Amygdala (tissue), 56 donors: ENCODE measurements at places on chromosomes 16 and 17.
A peak's percentile ranks its signal among the peaks of the same experiment; 100 is the strongest.

DNA sequence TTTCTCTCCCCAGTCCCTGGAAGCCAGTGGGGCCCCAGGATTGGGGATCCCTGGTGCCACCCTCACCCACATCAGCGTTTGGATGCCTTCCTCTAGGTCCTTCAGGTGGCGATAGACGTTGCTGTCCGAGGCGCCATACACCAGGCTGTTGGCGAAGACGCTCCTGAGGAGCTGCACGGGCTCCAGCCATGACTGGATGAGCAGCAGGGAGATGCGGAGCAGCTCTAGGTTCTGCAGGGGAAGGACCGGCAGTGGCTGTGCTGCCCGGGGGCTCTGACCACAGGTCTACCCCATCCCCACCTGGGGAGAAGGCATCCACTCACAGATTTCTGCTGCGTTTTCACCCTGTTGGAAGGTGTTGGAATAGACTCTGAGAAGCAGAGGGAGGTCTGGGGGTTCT is 1.0 kb downstream of the GH2 start:
- DNase-seq: no peak

GRCh38 chr17:43680461-43680860 is 18.7 kb upstream of the MEOX1 start:
- DNase-seq: no peak

- no peak for DNase-seq
These were observed 19.1 kb downstream of the ABCC3 start for GRCh38 chr17:50653738-50654137.

- no peak for DNase-seq
These were observed 18.2 kb upstream of the MEOX1 start for GRCh38 chr17:43679911-43680310.

- DNase-seq: no peak
These were observed 102.1 kb downstream of the CDH13 start for GRCh38 chr16:82728901-82729300.

- no peak for DNase-seq
These were observed 6.1 kb upstream of the STAC2 start for GRCh38 chr17:39231591-39232551.

GRCh38 chr17:18139949-18140348 is 31.4 kb downstream of the MYO15A start:
- no peak for DNase-seq

DNA sequence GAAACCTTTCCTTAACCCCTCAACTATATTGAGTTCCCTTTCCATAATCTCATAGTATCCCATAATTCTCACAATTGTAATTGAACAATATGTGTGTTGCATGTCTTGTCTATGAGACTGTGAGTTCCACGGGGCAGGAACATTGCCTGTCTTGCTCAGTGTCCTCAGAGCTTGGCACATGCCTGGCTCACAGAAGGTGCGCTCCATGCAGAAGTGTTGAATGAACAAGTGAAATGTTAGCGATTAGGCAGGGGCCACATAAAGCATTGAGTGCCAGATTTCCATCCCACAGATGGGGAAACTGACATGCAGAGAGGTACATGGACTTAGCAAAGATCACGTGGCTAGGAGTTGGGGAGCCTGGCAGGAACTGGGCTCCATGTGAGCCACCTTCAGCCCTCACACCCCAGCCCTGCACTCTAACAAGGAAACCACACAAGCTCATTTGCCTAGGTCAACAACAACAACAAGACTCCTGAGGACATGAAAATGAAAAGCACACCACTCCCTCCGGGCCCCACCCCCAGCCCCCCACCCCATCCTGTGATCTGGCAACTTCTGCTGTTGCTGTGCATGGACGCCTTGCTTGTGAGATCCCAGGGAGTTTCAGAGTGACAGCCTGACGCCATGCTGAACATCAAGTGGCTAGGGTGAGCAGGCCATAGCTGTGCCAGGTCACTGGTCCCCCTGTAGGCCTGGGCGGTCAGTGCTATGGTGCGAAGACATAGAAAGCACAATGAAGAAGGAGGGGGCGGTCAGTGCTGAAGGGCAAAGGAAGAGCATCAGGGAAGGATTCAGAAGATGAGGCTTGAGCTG is 5.0 kb downstream of the PIK3R5 start:
- DNase-seq: no peak

DNA sequence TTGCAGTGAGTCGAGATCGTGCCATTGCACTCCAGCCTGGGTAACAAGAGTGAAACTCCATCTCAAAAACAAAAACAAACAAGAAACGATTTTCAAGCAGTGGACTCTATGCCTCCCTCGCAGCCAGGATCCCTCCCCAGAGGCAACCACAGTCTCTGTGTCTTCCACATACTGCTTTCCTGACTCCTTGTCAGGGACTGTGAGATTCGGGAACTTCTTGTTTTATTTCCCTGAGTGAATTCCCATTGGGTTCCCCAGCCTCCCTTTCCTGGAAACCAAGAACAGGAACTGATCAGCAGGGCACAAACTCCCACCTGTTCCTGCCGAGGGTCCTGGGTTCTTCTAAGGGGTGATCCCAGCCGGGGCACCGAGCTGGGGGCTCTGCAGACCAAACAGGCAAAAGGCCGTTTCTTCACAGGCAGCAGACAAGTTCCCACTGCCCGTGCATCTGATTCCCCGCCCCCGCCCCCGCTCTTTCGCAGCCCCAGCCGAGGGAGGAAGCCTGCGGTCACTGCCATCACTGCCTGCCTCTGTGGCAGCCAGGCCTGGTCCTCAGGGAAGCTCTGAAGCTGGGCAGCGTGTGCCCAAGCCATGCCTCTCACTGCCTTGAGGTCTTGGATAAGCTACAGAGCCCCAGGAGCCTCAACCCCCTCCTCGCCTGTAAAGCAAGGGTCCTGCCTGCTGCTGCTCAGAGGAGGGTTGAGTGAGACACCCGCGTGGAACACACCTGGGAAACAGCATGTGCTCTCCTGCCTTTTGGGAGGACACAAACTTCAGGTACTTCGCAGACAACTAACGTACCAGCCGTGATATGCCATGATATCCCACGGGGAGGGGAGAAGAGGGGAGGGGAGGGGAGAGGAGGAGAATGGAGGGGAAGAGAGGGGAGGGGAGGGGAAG is 5.5 kb upstream of the PIEZO1 start:
- no peak for DNase-seq

- no peak for DNase-seq
These were observed 65.5 kb upstream of the DOC2B start for GRCh38 chr17:246851-247421.

GRCh38 chr17:76983075-76983775 is 115.0 kb downstream of the MGAT5B start:
- DNase-seq: no peak

GRCh38 chr16:6063526-6063925 is 965.9 kb upstream of the EEF2KMT start:
- no peak for DNase-seq

GRCh38 chr16:12317121-12317810 is 340.7 kb downstream of the SNX29 start:
- no peak for DNase-seq

DNA sequence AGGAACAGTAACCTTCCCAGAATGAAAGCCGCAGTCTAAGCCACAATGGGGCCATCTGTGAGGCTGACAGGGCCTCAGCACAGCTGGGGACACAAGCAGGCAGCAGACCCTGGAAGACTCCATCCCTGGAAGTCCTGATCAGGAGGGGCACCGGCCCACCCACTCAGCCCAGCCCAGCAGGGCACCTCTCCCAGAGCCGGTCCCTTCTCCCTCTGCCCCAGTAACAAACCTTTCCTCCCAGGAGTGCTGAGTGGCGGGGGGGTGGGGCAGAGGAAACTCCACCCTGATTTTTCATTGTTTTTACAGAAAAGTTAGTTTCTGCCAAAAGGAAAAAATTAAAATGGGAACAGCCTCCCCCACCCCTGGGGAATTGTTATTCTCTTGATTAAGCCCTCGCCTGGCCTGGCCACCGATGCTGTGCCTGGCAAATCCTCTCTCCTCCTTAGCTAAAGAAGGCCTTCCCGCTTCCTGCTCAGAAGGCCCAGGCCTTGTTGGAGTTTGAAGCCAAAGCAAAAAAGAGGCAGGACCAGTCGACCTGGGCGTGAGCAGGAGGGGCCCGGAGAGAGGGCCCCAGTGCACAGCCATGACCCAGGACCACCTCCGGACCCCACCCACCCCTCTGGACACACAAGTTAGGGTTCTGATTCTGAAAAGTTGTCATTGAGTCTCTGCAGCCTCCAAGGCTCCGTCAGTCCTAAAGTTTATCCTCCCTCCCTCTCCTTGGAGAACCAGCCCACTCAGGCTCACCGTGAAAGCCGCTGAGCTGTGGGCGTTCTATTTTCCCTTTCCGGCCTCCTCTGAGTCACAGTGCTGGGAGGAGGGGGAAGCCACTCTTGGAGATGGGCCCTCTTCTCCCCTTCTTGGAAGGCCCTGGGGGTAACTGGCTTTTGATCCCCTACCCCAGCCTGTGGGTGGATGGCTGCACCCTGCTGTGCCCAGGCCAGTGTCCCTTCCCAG is 128.4 kb upstream of the TNRC6C start:
- no peak for DNase-seq

- no peak for DNase-seq
These were observed 25.2 kb upstream of the PHB1 start for GRCh38 chr17:49439673-49440571.

DNA sequence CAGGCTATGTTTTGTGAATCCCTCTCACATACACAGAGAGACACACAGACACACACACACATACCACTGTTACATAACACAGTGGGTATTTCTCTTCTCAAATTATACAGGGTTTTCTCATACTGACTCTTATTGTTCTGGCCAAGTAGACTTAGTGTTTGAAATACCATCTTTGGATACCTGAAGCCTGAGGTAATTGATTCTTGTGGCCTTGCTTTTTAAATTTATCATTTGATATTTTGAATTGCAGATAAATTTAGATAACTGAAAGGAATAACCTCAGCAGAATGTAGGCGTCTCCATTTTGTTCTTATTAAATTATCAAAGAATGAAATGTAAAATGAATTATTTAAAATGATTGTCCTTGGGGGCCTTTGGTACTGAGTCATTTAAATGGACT is 223.8 kb downstream of the LGALS9B start:
- no peak for DNase-seq

DNA sequence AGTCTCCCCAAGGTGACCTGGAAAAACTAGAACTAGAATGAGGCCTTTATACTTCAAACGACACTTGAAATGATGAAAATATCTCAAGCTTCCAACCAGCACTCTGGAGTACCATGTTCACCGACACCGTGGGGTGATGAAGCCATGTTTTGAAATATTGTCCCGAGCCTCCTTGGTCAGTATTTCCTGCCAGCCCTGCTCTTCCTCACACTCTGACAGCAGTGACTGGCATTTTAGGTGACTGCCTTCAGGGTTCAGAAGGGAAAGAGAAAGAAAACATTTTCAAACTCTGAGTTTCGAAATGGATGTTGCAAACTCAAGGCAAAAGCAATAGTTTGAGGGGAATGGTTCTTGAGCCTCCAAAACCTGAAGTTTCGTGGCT is 39.3 kb upstream of the IRX6 start:
- DNase-seq: no peak

- DNase-seq: peak; percentile 48
These were observed 773 bp upstream of the PPM1D start for GRCh38 chr17:60599220-60599619.

DNA sequence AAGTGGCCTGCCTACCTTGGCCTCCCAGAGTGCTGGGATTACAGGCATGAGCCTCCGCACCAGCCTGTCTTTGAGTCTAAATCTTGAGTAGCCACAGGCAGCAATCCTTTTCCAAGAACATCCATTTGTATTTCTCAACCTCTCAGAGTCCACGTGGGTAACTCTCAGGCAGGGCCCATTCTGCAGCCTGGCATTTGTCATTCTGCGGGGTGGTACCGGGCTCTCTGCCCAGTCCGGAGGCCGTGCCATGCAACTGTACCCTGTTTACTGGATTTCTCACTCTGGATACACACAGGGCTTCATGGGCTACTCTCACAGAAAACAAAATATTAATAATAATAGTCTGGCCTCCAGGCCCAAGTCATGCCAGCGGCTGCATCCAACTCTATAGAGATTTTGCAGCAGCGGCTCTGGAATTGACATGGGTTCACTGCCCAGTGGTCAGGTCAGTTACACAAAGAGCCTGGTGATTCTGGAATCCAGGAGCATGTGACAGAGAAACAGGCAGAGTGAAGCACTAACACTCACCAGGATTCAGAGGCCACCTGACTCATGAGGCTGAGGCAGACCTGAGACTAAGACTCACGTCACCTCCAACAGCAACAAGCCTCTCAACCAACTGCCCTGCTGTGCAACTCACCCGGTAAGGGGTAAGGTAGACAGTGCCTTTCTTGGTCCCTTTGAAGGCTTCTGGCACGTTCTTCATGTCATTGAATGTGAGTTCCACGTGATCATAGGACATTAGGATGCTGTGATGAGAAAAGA is 4.0 kb downstream of the WBP2 start:
- peak; percentile 58 for DNase-seq

DNA sequence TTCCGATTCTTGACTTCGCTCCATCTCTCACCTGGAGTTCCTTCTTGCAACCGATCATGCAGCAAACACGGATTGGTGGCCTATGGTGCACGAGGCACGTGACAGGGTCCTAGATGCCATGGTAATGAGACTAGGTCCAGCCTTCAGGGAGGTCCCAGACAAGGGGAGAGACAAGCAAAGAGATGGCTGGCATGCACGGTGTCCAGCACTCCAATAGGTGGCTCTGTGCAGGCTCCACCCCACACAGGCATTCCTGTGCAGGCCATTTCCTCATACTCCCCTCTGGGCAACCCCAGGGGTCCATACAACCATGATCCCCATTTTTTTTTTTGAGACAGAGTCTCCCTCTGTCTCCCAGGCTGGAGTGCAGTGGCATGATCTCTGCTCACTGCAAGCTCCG is 31.3 kb downstream of the WNT9B start:
- DNase-seq: no peak

DNA sequence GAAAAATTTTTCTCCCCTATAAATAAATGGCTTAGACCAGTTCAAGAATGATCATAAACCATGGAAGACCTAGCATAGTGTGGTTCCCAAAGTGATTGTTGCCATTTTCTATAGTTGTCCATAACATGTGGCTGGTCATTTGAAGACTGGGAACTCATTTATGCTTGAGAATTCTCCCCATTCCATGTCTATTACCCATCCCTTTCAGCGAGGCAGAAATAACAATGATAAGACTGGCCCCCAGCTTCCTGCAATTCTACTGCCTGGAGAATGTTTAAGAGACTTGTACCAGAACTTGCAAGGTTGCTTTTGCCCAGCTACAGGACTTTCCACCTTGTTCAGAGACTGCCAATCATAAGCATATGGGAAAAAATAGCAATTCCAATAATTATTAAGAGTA is 146.5 kb upstream of the CDH11 start:
- DNase-seq: no peak

DNA sequence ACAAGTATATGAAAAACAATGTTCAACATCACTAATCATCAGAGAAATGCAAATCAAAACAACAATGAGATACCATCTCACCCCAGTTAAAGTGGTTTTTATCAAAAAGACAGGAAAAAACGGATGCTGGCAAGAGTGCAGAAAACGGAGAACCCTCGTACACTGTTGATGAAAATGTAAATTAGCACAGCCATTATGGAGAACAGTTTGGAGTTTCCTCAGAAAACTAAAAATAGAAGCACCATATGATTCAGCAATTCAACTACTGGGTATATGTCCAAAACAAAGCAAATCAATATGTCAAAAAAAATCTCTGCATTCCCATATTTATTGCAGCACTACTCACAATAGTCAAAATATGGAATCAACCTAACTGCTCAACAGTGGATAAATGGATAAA is 50.1 kb upstream of the CES5A start:
- no peak for DNase-seq

GRCh38 chr16:85027958-85028684 is 526 bp downstream of the KIAA0513 start:
- DNase-seq: no peak
